Suprapubic skin (tissue), 4 donors: ENCODE measurements at places on chromosomes 2 and 18.

DNA sequence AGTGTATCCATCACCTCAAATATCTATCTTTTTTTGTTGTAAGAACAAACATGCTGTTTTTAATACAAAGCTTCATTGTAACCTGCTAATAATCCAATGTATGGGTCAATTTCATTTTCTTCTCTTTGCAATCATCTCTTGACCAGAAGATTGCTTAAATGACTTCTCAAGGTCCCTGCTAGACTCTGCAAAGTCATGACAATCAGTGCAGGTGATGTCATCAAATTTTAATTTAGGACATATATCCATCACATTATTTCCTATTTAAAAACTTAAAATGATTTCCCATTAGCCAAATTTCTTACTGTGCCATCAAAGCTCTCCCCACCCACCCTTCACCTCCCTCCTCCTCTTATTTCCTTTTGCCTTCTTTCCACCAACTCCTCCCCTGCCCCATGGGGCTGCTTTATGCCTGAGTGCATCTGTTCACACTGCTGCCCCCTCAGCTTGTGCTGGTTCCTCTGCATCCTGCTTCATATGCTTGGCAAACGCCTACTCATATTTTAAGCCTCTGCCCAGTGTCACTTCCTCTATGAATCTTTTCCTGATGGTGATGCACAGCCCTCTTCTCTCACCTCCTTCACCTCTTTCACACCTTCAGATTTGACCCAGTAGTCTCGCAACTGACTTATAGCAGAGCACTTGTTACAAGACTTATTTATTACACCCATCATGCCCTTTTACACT is 20.3 kb downstream of the PLEK start:
- no peak for DNase-seq

- no peak for DNase-seq
These were observed 47.3 kb downstream of the RFTN2 start for GRCh38 chr2:197628043-197628500.

DNA sequence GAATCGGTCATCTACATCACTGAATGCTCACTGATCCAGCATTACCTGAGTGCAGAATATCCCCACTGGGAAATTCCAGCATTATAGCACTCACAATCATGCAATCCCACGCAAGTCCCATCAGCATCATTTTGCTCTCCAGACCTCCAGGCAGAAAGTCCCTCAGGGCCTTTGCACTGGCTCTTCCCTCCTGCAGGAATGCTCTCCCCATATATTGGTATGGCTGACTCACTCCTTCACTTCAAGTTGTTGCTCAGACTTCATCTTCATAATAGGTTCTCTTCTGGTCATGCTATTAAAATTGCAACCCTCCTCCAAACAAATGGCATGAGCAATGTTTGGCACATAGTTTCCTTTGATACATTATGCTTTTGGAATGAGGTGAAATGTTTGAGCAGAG is 64.7 kb upstream of the CELF4 start:
- DNase-seq: no peak

DNA sequence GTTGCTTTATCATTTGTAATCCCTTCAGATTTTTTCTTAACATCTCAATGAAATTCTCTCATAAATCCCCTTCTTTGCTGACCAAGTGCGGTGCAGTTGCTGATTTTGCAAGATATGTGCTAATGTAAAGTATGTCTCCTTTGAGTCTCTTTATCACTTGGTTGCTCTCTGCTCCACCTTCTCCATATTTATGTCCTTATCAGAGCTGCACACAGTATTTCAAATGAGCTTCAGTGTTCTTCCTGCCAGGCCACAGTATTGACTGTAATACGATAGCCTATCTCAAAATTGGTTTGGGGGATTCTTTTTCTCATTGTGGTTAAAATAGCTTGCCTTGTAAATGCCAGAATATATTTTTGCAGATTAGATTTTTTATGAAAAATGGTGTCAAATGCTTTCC is 32.2 kb downstream of the MAIP1 start:
- no peak for DNase-seq

- peak; percentile 83 for DNase-seq
These were observed 2.4 kb downstream of the CTIF start for GRCh38 chr18:48541026-48541746.

GRCh38 chr2:240922245-240922981 is 16.3 kb downstream of the CROCC2 start:
- peak; percentile 76 for DNase-seq

GRCh38 chr18:75441896-75442295 is 14.4 kb upstream of the SMIM21 start:
- no peak for DNase-seq

DNA sequence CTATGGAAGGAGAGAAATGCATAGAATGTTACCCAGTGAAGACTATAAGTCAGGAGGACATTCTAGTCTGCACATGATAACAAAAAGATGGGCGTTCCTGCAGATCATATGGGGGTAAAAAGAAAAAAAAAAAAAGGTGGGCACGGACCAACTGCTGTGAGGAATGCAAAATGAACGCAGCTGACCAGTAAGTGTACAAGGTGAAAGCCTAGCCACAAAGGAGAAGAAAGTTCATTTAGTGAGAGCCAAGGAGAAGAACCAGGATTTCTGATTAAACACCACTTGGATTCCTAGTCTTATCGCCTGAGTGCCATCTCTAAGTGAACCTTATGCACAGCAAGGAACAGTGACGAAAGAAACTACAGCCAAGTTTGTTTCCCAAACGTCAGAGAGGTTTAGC is 26.5 kb downstream of the RBMS1 start:
- DNase-seq: no peak

DNA sequence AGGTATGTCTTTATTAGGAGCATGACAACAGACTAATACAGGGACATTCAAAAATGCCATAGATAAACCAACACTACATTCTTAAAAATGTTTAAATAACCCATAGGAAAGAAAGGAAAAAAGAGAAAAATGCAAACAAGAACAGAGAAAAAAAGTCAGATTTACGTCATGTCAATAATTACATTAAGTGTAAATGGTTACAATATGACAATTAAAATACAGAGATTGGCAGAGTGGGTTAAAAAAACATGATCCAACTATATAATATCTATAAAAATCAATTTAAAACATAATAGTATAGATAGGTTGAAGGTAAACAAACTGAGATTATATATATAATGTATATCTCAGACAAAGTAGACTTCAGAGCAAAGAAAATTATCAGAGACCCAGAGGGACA is 255.8 kb downstream of the ANAPC1 start:
- DNase-seq: no peak

- DNase-seq: no peak
These were observed 71.8 kb upstream of the DAPL1 start for GRCh38 chr2:158723181-158723838.

DNA sequence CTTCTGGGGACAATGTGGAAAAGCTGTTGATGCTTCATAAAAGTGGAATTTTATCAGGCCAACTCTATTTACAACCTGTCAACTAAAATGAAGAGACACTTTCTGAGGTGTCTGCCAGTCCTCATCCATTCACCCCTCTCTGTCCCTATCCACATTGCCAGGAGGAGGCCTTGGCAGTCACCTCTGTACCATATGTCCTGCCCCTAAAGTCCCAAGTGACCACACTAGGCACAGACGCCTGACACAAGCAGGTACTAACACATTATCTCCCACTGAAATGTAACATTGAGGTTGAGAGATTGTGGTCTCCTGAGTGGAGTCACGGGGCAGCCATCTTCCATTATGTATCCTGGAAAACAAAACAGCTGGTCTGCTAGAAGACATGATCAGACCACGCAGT is 71.4 kb downstream of the OSBPL1A start:
- DNase-seq: no peak

DNA sequence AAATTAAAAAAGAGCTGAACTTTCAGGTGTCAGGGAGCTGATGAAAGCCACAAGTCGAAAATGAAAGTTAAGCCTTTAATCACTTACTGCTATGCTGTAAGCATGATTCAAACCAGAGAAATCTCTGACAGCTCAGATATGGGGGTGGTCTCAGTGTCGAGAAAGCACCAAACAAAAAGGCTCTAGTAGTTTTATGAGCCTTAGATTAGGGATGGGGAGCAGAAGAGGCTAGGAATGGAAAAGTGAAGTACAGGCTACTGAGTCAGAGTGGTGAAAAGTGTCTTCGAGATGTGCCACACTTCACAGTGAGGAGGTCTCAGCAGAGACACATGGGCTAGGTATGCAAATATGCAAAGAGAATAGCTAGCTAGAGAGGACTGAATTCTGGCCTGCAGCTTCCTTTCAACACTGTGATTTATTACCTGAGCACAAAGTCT is 482.2 kb downstream of the SPAG16 start:
- DNase-seq: no peak

- DNase-seq: no peak
These were observed 203.6 kb downstream of the SLC8A1 start for GRCh38 chr2:40248294-40248693.

DNA sequence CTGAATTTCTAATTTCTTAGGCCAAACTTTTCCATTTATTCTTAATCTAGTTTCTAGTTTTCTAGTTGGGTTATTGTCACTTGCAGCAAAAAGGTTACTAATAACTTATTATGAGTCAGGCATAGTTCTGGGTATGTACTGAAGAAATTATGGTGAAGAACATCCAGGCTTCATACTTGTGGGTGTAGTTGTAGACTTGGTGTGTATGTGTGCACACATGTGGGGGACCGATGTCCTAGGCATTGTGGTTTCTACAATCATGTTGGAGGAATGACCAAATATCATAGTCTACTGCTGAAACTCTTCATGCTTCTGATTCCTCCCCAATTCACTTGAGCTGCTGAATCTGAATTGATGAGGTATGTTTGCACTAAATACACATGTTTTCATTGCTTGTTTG is 141.2 kb downstream of the PMAIP1 start:
- DNase-seq: no peak

GRCh38 chr2:26717362-26717761 is 24.8 kb downstream of the KCNK3 start:
- no peak for DNase-seq

DNA sequence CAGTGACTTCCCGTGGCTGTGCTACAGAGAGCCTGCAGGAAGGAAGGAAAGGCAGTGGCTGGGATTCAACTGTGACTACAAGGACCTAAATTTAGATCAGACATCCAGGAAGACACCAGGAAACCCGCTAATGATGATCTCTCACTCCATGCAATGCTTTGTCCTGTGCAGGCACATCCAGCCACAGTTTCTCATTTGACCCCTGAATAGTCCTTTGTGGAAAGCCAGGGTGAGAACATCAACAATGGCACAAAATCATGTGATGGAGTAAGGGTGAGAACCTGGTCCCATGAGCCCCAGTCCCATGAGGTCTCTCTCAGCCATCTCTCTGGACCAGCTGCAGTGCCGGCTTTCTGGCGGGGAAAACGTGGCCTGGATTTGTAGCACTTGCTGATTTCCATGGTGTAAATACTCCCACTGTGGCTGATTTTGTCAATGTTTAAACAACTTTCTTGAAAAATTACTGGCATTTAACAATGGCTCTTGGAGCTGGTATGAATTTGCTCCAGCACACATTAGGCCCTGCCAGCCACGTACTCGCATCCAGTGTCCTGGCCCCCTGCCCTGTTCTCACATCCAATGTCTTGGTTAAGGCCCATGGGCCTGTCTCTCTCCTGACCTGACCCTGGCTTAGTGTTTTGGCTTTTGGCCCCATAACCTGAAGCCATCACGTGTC is 159.0 kb upstream of the HAAO start:
- DNase-seq: no peak

DNA sequence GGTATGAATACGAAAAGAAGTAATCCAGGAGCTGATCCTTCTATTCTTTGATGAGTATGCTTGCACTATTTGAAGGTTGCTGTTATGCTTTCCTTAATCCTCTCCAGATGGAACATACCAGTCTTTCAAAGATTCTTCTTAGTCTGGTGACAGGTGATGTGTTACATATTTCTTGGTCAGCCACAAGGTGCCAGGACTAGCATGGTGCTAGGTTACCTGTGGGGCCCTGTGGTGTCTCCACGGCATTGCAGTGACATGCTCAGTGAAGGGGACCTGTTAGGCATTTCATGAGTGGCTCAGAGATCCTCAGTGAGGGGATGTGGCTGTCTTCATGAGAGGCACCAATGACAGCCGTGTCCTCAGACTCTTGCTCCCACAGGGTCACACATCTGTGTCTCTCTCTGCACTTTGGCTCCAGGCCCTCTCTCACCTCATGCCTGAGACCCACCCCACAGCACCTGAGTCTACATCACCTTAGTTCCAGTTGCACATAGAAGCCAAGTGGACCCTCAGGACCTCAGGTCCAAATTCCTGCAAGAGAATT is 13.1 kb upstream of the RAB31 start:
- DNase-seq: no peak

DNA sequence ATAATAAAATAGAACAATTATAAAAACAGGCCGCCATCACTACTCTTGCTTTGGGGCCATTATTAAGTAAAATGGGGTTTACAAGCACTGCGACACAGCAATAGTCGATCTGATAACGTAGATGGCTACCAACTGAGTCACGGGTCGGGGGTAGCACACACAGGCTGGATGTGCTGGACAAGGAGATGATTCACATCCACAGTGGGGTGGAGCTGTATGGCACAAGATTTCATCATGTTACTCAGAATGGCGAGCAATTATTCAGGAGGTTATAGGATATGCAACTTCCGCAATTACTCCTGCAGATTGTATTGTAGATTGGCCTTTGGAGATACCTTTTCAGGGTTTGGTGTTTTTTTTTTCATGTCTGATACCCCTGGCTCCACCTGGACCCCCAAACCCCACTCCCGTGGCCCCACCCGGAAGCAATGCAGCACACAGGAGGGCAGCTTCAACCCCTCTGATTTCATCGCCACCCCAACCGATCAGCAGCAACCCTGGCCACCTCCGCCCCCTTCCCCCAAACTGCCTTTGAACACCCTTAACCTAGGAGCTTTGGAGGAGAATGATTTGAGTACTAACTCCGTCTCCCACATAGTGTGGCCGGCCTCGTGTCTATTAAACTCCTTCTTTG is 21.4 kb upstream of the MLPH start:
- no peak for DNase-seq

DNA sequence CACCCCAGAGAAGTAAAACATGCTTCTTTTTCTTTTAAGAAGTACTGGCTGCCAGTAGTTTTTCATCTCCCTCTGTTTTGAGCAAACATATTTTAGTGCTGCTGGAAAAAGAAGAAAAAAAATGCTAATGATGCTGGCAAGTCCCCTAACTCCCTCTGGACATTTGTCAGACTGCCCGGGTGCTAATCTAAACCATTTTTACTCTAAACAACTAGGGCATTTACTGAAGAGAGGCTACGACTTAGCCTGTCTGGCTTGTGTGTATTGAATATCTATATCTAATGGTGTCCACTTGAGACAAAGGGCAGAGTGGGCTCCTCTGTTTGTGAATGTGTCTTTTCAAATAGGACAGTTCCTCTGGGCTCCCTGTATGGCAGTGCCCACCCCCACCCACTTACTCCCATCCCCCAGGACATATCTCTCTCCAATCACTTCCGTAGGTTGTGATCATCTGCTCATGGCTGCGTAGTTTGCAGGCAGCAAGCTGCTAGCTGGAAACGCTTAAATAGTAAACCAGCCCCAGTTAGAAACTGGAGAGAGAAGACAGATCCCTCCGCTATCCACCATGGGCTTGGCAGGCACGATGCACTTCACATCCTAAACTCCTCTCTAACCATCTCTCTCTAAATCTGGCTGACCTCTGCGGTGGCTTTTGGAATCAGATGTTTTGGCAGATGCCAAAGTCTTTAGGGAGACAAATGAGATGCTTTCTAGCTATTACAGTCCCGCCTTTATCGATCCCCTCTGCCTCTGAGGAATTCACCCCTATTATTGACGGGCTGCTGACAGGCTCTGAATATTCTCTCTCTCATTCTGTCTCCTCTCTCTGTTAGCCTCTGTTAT is 58.3 kb downstream of the DOCK10 start:
- no peak for DNase-seq
